ENCODE measurements at places on chromosomes 6 and 20.

DNA sequence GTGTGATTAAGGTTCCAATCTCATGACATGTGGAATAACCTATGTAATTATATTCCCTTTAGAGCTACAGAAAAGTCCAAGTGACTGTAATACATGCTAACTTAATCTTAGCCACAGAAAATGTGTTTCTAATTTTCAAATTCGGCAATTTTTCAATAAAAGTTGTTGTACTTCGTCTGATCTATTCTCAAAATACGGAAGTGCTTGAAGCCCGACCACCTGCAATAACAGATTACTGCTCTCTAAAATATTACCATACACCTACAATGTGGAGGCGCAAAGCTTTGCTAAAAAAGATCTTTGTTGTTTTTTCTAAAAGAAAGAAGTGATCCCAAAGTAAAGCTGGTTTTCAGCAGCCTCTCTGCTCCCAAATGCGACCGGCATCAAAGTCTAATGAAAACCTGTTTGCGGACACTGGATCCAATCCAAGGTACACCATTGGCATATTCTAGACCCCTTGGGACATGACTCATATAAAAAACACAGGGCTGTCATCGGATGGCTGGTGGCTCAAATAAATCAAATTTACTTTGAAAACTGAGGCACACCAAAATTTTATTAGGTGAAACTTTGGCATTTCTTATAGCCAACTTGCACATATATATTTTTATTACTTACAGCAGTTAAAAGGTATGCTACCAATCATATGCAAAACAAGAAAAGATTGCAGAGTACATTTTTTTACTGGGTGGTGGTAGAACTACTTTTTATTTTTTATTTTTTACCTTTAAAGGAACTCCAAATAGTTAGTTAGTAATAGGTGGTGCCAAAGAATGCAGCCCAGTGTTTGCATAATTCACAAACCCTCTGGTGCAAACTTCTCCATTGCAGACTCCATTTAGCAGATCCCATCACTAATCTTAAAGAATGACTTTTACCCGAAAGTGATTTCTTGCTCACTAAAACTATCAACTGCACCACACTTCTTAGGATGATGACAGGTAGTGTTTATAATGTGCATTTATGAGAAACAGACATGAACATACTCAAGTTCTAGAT, 118.7 kb upstream of the TBX18 start:
- DNase-seq = no peak

DNA sequence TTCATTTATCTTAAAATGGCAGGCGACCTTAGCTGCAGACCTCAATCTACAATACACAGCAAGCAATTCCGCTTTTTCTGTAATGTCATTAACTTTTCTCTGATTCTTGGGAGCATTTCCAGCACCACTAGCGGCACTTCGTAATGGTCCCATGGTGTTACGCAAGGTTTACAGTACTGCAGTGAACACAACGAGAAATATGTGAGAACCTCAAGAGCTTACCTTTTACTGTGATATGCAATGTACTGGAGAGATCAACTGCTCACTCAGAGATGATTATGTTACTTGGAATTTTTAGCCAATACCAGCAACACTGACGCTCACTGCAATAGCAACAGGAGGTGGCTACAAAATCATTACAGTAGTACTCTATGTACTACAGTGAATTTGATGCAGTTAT, 2.8 kb upstream of the CEP43 start:
- peak; percentile 24 for DNase-seq

DNA sequence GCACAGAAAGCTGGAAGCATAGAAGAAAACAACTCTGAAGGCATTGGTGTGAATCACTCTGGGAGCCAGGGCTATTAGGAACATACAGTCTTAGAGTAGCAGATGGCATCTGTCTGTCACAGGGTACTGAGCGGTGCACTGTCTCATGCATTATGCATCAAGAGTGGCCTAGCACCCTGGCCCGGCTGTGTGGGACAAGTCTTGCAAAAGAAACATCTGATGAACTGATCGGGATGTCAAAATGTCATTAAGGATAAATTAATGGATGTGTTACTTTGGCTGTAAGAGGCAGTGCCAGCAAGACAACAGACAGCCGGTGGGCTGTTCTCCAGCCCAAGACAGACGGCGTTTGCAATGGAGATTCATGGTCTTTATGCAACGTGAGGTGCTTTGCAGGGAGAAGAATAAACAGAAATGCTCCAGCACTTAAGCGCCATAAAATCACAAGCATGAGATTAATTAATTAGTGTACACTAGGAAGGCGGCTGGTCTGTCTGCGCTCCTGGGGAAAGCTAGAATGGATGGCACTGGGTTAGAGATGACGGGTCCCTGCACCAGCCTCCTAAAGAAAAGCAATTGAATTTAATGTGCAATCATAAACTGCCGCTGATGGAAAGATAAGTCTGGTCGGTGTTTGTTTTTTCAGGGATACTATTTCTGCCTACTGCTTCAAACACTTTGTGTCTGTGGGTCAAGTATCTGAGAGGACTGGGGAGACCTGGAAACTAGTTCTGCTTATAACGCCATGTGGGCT, 600.6 kb upstream of the CHD6 start:
- no peak for DNase-seq

- no peak for DNase-seq
Observed at GRCh38 chr6:83702749-83703148, 6.2 kb downstream of the SNAP91 start.

DNA sequence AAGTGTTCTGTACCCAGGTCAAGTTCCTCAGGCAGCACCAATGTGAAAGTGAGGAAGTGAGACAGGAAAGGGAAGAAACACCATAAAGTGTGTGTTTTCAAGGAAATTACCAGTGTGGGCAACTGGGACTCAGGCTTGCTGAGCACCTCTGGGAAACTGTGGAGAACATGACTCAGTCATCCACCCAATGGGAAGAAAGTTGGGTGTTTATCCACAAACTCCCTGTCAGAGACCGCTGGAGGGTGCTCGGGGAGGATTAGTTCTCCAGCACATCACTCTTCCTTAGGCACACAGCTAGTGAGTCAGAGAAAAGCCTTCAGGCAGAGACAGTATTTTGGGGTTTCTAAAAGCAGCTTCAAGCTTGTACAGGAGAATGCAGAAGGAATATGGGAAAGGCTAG, 93.6 kb downstream of the PCSK2 start:
- no peak for DNase-seq

DNA sequence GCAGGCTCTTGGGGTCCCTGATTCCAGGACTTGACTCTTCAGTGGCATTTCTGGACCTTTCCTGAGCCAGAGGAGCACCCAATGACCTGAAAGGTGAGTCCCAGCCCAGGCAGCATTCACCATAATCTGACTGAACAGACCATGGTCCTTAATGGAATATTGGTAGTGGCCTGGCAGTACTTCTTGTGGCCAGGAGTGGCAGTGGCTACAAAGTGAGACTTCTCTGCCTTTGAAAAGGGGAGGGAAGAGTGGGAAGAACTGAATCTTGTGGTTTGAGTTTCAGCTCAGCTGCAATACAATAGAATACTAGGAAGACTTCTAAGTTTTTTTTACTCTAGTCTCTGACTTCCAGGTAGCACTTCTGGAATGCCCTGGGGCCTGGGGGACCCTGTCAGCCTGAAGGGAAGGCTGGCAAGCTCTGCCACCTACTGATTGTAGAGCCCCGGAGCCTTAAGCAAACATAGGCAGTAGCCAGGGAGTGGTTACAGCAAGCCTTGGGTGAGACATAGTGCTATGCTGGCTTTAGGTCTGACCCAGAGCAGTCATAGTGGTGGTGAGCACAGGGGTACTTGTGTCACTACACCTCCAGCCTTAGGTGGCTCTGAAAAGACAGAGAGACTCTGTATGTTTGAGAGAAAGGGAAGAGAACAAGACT, 674.2 kb upstream of the MANEA start:
- no peak for DNase-seq

DNA sequence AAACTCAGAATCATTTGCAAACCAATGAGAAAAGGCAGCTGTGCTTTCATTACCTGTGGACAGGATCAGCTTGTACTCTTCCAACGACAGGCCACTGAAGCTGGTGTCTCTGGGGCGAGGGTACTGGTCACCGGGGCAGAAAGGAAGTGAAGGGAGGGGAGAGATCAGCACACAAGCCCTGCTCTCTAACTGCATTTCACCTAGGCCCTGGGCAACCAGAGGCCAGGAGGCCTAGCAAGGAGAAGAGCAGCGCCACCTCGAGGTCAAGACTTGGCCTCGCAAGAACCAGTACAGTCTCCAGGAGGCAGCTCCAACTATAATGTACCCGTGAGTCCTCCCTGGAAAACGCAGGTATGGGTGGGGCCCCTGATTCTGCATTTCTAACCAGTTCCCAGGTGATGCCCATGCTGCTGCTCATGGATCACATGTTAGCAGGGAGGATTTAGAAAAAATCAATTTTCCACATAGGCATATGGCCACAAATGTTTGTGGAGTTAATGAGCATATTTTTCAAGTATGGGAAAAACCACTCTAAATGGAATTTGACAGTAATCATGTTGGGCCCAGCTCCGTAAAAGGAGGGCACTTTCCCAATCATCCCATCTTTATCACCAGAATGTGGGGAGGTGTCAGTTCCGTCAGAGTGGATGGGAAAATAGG, 11.0 kb downstream of the UQCC2 start:
- DNase-seq = peak; percentile 80

GRCh38 chr6:149501201-149501600, 16.4 kb upstream of the ZC3H12D start:
- DNase-seq = no peak

DNA sequence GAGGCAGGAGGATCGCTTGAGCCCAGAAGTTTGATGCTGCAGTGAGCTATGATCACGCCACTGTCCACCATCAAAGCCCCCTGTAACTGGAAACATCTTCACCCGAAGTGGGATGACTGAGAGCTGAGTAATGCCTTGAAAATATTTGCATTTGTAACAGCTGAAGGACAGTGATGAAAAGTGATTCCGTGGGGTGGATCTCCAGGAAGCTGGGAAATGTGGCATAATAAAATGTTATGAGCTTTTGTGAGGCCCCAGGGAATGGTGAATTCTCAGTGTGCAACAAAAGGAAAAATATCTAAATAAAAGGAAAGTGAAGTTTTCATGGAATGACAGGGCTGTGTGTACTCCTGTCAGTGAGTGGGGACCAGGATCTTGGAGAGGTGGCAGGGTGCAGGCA, 92.0 kb downstream of the JAG1 start:
- DNase-seq = no peak

DNA sequence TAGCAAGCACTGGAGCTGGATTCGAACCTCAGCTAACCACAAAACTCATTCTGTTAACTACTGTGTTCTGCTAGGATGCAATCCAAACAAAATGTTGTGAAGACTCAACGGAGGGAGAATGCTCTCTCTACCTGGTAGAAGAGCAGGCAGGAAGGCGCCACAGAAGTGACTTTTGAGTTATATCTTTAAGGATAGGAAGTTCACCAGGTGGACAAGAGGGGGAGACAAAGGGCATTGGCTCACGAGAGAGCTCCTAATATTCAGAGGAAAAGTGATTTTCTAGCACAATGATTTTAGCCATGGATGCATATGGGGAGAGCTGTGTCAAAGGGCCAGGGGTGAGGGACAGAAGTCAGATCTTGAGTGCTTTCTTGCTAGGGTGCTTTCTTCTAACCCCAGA, 108.4 kb upstream of the MAFB start:
- DNase-seq = peak; percentile 13

DNA sequence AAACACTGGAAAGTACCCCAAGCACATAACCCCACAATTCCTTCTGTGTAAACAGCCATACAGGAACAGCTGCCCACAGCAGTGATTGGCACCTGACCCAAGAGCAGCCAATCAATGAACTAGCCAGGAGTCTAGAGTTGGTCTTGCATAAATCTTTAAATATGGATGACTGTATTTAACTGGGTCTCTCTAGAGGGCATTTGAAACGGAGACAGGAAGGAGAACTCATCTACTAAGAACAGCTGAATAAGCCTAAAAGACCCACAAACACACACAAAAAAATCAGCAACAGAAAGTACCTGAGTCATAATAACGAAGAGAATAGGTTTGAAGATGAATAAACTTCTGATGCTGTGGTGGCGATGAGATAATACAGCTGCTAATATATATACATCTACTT, 49.0 kb upstream of the ASF1A start:
- DNase-seq = no peak

DNA sequence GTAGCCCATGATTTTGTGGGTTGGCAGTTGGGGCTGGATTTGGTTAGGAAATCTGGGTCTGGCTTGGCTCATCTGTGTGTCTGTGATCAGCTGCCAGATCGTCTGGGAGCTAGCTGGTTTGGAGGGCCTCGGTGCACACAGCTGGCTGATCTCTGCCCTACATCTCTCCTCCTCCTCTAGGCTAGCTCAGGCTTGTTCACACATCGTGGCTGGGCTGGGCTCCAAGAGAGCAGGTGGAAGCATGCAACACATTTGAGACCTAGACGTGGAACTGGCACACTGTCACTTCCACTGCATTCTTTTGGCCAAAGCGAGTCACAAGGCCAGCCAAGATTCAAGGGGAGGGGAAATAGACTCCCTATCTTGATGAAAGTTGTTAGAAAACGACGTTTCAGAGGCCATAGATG, 15.9 kb downstream of the NDUFAF5 start:
- DNase-seq = peak; percentile 30

GRCh38 chr6:88295663-88296062, 129.5 kb upstream of the CNR1 start:
- no peak for DNase-seq

- DNase-seq = no peak
Observed at GRCh38 chr6:42400061-42400760, 51.5 kb downstream of the TRERF1 start.

DNA sequence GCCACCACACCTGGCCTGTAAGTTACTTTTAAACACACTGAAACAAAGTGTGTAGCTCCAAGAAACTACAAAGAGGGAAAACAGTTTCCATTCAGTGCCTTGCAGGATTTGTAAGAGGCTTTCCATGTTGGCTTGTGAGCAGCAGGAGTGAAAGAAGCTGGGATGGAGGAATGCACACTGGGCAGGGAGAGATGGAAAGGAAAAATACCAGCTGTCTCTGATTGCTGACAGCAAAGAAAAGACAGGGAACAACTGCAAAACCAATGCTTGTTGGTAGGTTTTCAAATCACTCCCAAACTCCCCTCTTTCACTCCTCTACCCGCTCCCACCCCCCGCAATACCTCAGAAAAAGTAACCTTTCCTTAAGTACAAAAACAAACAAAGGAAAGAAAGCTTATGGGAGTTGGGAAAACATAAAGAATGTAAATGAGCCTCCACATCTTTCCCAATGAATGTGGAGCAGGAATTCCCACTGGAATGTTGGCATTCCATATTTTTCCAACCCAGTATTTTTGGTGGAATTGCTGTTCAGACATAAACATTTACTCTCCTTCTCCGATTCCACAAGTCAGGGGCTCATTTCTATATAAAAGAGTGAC, 166.1 kb downstream of the THBS2 start:
- no peak for DNase-seq

- no peak for DNase-seq
Observed at GRCh38 chr6:45115696-45116095, 212.4 kb upstream of the RUNX2 start.

GRCh38 chr20:60408435-60408834, 450.2 kb downstream of the CDH26 start:
- no peak for DNase-seq

DNA sequence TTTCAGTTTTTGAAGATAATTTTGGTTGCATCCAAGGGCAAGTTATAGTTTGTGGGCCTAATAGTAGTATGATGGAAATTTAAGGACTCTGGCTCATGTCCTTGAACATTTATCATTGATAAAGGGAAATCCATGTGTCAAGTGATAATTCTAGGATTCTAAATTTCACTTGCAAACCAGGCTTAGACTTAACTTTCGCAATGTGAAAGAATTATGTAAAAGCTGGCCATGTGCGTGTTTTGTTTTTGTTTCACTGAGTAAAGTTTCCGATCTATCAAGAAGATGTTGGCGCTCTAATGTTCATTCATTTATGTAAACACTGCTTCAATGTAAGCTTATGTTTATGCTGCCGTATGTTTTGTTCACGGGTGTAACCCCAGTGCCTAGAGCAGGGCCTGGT, 302.0 kb downstream of the SOX4 start:
- DNase-seq = no peak

GRCh38 chr6:1619673-1620503, 10.2 kb downstream of the FOXC1 start:
- no peak for DNase-seq

All from hematopoietic multipotent progenitor cell treated with erythropoietin and hydrocortisone succinate and interleukin-3 and kit ligand, for 8 days (in vitro differentiated cells).